ENCODE measurements at places on chromosomes 6 and 20. TPM values are rescaled to one million over a fixed set of nuclear protein-coding genes. Genes with fewer than 3 reads are reported as not detected.

GRCh38 chr6:11298651-11299420, 66.4 kb upstream of the NEDD9 start:
- no peak for DNase-seq

DNA sequence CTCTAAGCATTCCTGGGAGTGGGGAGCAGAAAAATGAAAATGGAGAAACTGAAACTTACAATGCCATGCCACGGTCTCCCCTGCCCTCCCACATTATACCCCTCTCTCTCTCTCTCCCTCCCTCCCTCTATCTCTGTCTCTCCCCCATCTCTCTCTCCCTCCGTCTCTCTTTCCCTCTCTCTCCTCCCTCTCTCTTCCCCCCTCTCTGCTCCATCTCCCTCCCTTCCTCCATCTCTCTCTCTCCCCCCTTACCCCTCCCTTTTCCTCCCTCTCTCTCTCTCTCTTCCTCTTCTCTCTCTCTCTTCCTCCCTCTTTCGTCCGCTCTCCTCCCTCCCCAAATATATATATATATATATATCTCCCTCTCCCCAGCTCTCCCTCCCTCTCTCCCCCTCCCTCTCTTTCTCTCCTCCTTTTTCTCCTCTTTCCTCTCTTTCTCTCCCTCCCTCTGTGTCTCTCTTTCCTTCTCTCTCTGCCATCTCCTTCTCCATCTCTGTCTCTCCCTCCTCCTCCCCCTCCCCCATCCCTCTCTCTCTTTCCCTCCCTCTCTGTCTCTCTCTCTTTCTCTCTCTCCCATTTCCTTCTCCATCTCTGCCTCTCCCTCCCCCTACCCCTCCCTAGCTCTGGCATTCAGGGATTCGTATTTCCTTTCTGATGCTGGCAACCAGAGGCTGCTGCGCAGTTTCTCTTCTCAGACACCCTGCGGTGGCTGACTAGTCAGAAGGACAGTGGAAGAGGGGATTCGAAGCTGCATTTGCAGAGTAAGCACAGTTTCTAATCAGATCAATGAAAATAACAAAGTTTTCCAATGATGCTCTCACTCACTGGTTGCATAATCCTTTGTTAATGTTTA, 13.9 kb upstream of the VAPB start:
- peak; percentile 50 for DNase-seq

DNA sequence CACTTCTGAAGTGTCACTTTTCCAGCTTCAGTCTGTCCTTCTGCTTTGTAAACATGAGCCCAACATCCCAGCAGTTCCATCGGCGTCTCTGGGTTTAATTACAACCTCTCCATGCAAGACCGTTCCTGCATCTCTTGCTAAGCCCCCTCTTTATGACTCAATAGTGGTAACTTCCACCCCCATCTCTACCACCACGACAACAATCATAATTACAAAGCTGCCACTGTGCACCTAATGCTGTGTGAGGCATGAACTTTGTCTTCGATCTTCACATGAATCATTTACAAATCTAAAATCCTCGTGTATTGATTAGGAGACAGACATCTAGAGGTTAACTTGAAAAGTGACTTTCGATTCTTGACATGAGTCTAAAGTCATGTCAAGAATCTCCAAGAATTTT, 4.9 kb upstream of the CCR6 start:
- DNase-seq = no peak

GRCh38 chr6:109393157-109393885, 11.1 kb upstream of the CD164 start:
- no peak for DNase-seq

DNA sequence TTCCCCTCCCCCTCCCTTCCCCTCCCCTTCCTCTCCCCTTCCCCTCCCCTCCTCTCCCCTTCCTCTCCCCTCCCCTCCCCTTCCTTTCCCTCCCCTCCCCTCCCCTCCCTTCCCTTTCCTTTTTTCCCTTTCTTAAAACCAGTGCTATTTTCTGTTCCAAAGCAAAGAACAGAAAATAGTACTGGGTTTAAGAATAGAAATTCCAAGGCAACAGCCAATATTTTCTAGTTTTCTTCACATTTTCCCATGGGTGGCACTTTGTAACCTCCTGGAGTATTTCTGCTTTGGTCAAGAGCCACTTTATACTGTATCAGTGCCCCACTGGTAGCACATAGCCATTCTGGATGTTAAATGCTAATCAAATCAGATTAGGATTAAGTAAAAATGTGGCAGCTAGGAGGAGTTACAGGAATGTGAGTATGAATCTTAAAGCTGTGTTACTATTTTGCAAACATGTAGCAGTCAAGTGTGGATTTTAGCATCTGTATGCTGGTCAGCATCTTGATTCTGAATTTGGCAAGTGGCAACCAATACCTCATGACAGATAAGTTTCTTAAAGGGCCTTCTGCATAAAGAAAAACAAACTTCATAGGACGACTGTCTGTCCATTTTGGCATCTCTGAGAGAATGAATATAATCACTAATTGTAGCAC, 126.4 kb downstream of the CEP57L1 start:
- DNase-seq = no peak

GRCh38 chr20:50304501-50304856, 113.8 kb downstream of the CEBPB start:
- DNase-seq = peak; percentile 73

GRCh38 chr20:46199198-46199597, 81.1 kb downstream of the CD40 start:
- DNase-seq = no peak

GRCh38 chr6:123997223-123997622, 193.6 kb downstream of the NKAIN2 start:
- DNase-seq = no peak

GRCh38 chr6:135939208-135939591, 87.7 kb downstream of the PDE7B start:
- DNase-seq = no peak

DNA sequence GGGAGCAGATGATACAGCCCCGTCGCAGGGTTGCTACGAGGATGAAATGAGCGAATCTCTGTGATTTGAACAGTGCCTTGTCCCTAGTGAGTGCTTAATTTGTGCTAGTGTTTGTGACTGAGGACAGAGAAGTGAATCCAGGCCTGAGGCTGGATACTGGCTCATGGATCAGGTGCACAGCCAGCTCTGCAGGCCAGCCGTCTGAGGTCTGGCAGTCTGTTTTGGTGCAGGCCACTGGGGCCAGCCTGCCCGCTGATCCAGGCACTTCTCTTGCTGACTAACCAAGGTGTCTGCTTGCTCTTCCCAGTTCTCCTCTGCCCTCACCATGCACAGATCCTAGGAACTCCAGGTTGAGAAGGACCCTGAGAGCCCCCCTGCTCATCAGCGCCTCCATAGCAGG, 181.0 kb downstream of the LRFN2 start:
- no peak for DNase-seq

DNA sequence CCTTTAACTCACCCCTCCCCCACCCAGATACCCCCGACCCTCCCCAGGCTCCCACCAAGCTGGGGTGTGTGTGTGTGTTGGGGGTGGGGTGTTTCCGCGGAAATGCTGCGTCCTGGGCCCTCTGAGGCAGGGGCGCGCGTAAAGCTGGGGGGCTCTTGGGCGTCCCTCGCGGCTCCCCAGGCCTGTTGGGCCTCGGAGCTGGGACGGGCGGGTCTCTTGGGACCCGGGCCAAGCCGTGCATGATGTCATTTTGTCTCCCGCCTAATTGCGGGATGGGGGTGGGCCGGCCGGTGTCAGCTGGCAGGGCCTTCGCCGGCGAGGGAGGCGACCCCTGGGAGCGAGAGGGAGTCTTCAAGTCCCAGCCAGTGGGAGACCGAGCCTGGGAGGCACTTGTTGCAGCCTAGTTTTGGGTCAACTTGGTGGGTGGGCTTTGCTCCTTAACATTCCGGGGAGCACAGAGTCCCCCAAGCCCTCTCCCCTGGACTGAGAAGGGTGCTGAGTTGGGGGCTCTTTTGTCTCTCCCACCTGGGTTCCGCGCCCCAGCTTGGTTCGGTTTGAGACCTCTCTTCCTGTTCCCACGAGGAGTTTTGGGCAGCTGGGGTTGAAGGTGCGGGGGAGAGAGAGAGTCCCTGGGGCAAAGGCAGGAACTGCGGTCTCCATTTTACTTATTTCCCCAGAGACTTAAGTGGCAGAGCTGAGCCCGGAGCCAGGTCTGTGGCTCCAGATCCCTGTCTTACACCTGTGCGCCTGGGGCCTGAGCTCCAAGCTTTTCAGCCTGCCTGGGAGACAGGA, 623 bp downstream of the MYBL2 start:
- peak; percentile 35 for DNase-seq

DNA sequence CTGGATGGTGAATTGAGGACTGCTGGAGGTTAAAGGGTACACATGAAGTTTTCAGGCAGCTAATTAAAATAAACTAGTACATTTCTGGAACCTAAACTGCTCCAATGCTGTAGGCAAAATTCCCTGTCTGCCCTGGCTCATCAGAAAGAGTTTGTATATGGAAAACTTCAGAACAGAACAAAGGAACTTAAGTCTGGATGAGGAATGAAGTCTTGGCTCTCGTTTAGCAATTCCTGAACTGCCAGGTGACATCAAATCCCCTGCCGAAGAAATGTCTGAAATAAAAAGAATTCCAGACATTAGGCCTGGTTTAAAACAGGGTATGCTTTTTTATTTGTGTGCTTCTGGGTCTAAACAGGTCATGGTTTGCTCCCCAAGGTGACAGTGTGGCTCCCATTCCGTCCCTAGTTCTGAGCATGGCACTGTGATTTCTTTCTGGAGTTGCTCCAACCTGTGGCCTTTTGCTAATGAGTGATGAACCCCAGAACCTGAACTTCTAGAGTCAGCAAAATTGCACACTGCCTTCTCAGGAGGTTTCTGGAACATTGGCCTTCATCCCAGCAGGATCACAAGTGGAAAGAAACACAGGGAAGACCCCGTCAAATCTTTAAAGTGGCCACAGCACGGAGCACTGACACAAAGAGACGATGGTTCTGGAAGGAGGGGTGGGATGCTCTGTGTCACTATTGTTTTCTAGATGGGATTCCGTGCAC, 129.4 kb upstream of the NAA20 start:
- no peak for DNase-seq

- no peak for DNase-seq
These were observed 7.0 kb downstream of the KAT14 start for GRCh38 chr20:18144541-18145099.

- DNase-seq = peak; percentile 97
These were observed 85.7 kb downstream of the NFATC2 start for GRCh38 chr20:51456511-51457509.

- no peak for DNase-seq
These were observed 64.7 kb downstream of the GPR6 start for GRCh38 chr6:110042670-110043296.

DNA sequence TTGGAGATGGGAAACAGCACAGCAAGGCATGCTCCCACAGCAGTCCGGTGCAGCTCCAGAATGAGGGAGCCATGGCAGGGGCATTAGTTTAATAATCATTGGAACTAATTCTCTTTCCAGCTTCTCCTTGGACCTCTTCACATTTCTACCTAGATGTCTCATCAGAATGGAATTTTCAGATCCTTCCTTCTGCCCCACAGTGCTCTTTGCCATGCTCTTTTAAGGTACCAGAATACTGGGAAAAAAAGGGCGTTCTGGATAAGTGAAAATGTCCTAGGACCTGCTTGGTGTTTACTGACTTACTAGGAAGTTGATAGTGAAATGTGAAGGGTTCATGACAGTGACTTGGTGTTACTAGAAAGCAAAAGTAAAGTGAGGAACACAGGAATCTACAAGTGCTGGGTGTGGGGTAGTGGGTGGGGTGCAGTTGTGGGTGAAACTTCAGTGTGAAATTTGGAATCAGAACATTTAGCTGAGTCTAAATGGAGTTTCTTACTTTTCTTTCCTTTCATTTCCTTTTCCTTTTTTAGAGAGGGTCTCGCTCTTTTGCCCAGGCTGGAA, 207.1 kb downstream of the ARID1B start:
- no peak for DNase-seq

GRCh38 chr6:155432293-155432692, 23.3 kb downstream of the NOX3 start:
- peak; percentile 38 for DNase-seq

DNA sequence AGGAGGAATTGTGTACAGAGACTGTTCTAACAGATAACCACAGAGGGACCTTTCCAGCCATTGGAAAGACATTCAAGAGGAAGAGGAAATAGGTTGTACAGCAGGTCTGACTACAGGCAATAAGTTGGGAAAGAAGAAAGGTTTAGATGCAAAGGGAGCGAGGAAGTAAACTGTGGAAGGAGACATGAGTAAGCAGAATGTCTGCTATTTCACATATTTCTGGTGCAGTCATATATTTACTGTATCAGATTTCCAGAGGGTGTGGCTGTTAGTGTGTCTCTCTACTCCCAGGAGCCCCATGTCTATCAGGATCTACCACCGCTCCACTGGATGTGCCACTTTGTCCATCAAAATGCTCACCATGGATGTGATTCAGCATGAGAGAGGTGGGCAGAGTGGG, 25.9 kb downstream of the MRS2 start:
- peak; percentile 62 for DNase-seq

DNA sequence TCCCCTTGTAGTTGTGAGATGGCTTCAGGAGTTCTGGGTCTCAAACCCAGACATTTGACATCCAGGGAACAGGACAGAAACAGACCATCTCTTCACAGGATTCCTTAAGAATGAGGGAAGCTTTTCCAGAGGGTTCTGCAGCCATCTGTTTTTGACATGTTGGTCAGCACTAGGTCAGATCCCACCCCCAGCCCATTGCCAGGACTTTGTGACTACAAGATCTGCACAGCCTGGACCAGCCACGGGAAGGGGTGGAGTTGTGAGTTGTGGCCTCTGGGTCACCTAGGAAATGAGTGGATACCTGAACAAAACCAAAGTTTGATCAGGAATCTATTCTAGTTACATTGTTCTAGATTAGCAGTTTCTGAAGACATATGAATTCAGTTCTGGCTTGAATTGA, 39.2 kb upstream of the SSTR4 start:
- no peak for DNase-seq

DNA sequence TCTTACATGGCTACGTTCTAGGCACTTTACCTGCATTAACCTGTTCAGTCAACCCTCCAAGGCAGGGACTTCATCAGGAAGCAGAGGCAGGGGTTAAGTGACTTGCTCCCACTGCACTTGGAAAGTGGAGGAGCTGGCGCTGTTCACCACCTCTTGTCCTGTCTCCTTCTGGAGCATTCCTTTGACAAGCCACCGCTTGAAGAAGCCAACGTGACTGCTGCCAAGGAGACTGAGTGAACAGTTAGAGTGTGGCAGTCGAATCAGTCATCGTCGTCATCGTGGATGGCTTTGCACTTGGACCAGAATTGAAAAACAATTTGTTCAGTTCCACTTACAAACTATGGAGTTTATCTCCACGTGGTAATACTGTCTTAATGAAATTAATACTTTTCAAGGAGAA, 60.9 kb downstream of the TULP4 start:
- no peak for DNase-seq

DNA sequence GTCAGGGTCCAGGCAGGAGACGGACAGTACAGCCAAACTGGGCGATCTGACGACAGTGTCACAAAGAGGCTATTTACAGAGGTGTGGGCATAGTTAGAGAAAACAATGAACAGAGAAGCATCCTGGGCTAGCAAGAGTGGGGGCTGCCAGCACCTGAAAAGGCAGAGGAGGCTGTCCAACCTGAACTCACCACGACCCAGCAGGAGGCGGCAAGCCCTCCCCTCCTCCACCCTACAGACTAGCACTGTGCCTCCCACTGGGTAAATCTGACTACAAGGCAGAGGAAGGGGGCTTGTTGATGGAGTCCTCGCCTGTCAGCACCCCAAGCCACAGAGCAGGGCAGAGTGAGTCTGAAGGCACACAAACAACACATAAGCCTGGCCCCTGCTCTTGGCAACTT, 52.8 kb upstream of the CDYL start:
- no peak for DNase-seq

LGSN gene
- total RNA-seq = not detected

LY6G5B gene
- total RNA-seq = 2.7 TPM

PRRT1 gene
- not detected for total RNA-seq

CST11 gene
- total RNA-seq = not detected

PACRG gene
- 0.13 TPM for total RNA-seq

LAMA2 gene
- total RNA-seq = 31.1 TPM

OLIG3 gene
- not detected for total RNA-seq

AGER gene
- 0.22 TPM for total RNA-seq
